CD8-positive, alpha-beta memory T cell (primary cell): ENCODE measurements at places on chromosomes 13 and 19.
A peak's percentile ranks its signal among the peaks of the same experiment; 100 is the strongest.

GRCh38 chr13:40220299-40220935 lies 446.0 kb downstream of the FOXO1 start:
- no peak for DNase-seq

DNA sequence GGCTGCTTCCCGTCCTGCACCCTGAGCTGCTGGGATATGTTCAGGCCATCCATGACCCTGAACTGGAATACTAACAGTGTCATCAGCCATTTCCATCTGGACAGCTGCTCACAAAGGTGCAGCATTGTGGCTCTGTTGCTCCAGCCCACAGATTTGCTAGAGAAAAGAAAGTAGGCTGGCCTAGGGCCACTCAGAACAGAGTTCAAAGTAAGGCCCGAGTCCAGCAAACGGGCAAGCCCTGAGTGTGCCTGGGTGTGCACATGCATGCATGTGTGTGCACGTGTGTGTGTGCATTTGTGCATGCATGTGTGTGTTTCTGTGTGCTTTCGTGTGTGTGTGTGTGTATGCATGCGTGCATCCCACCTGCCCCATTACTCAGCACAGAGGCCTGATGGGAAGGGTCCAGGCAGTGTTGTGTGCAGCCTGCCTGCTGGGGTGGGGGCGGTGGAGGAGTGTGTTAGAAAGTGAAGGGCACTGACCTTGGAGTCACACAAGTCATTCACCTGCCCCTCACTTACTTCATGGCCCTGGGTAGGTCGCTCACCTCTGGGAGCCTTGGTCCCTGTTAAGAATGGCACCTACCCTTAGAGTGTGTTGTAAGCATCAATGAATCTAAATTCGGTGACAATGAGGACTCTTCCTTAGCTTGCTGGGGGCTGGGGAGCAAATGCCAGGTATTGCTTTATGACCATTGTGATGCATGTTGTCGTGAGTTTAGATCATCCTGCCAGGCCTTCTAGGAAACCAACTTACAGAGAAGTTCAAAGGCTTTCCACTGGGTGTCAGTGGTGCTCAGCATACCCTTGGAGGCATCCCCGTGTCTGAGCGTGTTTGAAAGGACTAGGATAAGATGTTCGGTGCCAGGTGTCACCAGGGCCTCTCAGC lies 53.2 kb downstream of the GPR12 start:
- peak; percentile 26 for DNase-seq

DNA sequence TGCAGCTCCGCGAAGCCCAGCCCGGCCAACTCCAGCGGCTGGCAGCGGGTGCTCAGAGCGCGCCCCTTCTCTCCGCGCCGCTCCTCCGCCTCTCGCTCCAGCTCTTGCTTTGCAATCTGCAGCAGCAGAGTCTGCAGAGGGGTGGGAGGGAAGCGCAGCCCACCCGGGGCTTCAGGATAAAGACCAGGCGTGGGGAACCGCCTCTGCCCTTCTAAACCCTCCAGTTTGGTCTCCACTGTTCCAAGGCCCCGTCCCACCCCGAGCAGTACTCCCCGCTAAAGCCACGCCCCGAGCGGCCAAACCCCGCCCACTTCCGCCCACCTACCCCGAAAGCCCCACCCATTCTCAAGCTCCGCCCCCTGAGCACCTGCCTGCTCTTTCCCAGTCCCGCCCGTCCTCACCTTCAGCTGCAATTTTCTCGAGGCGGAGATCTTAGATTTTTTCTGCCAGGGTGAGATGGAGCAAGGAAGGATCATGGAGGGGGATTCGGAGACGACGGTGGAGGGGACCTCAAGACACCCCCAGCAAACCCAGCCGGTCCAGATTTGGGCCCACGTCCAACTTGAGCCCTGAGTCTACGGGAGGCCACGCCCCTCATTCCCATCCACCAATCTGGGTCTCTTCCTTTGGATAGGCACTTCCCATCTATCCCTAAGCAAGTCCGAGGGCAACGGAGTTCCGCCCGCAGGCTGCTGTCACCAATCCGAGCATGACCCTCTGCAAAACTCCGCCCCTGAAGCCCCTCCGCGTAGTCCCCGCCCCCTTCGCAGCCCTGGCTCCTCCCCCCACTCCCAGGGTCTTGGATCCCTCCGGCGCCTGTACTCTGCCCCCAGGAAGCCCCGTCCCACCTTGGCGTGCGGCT lies 1.1 kb downstream of the TNNI3 start:
- DNase-seq, result no peak

- DNase-seq, result no peak
Measured at GRCh38 chr19:35410487-35410886, 37.6 kb upstream of the FFAR2 start.

DNA sequence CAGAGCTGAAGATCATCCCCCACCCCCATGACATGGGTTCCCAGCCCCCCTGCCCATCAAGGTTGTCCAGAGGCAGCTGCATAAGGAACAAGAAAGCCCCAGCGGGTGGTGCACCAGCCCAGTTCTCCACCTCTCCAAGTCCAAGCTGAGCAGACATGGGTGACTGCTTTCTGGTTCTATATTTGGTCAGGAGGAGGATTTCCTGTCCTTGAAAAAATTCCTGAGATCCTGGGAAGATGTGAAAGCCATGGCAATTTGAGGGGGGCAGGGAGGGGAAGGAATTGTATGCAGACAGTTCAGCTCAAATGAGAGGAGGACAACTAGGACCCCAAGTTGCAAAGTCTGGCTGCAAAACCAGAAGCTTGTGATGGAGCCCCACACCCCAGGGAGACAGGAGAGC lies 55.4 kb upstream of the ADGRE5 start:
- no peak for DNase-seq

- no peak for DNase-seq
Measured at GRCh38 chr13:42847891-42848663, 66.7 kb downstream of the FAM216B start.

DNA sequence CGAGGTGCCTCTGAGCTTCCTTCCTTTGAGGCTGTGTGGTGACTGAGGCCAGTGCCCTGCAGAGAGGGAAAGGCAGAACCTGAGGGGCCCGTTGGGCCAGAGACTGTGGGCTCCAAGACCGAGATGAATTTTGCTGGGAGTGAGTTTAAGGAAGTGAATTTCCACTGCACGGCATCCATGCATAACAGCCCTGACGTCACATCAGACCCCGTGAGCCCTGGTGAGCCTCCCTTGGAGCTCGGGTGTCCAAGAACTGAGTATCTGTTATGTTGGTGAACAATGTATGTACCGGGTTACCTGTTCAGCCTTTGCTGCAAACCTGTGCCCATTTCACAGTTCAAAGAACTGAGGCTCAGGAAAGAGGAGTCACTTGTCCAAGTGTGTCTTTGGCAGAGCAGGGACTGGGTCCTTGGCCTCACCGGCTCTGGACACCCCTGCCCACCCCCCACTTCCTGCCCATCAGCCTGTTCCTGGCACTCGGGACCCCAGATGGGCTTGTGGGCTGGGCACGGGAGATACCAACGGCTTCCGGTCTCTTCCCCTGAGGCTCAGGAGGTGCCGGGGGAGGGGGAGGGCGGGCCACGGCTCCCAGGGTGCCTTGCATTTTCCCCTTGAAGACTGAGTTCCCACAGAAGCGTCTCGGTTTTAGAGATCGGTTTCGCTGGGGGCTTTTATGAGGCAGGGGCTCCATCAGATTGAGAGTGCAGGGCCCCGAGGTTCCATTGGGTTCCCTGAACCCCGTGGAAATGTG lies 33.7 kb downstream of the NFILZ start:
- DNase-seq, result peak; percentile 18

GRCh38 chr13:108777421-108778420 lies 148.3 kb downstream of the MYO16 start:
- DNase-seq, result no peak

GRCh38 chr13:43127103-43127798 lies 103.9 kb downstream of the DNAJC15 start:
- DNase-seq, result no peak

- DNase-seq, result peak; percentile 22
Measured at GRCh38 chr19:55369653-55370304, 484 bp downstream of the IL11 start.
